ENCODE measurements at places on chromosomes 7 and 10. TPM values are rescaled to one million over a fixed set of nuclear protein-coding genes. Genes with fewer than 3 reads are reported as not detected.

ZNF488 gene
- 0.29 TPM for total RNA-seq

KLF6 gene
- 131 TPM for total RNA-seq

ADAM12 gene
- total RNA-seq, result 30.0 TPM

SPDYE1 gene
- not detected for total RNA-seq

SYCE1 gene
- total RNA-seq, result 0.27 TPM

SSC4D gene
- 6.4 TPM for total RNA-seq

ARID5B gene
- total RNA-seq, result 11.6 TPM

LRRC61 gene
- 63.4 TPM for total RNA-seq

CDC14C gene
- total RNA-seq, result not detected

ATRNL1 gene
- total RNA-seq, result 11.4 TPM

PRF1 gene
- total RNA-seq, result not detected

IFIT2 gene
- 9.4 TPM for total RNA-seq

ZNF503 gene
- 16.8 TPM for total RNA-seq

CAV1 gene
- total RNA-seq, result 19.4 TPM

PPP1R17 gene
- not detected for total RNA-seq

NXPH1 gene
- not detected for total RNA-seq

RBM20 gene
- 3.3 TPM for total RNA-seq

PRKCQ gene
- 7.7 TPM for total RNA-seq

HOXA9 gene
- 46.5 TPM for total RNA-seq

GPR85 gene
- not detected for total RNA-seq

ATP5F1C gene
- 291 TPM for total RNA-seq
